ENCODE measurements at places on chromosomes 2 and 18.

DNA sequence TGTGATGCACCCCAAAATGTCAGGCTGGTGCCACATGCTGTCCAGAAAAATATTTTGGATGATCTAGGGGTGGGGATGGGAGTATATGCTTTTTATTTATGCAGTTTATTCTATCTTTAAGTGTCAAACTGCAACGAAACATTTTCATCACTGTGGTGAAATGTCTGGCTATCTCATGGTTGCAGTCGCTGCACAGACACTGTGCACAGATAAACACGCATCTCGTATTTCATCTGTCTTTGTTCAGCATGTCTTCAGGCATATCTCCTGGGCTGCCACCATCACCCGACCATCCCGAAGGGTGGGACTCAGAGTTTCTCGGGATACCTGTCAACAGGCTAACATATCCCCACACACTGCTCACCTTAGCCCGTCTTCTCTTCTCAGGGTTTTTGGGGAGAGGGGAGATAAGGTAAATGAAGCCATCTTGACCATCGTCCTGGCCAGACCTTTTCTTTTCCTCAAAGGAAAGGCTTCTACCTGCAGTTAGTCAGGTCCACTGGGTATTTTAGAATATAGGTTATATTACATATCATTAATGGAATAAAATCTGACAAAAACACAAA is 80.7 kb upstream of the NABP1 start:
- DNase-seq = no peak

DNA sequence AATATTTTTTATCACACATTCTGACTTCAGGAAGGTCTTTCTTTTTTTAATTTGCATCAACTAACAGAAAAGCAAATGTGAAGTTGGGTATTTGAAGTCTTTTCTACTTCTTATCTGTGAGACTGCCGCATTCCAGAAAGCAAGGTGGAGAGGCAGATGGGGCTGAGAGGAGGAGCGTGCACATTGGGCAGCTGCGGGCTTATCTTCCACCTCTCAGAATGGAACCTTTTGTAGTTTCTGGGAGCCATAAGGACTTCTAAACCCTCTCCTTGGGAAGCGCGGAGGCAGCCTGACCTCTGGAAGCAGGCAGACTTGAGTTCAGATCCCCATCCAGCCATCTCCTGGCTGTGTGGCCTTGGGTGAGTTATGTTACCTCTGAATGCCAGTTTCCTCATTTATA is 3.9 kb downstream of the MAPRE3 start:
- no peak for DNase-seq

GRCh38 chr2:111534910-111535352 is 349.1 kb downstream of the ANAPC1 start:
- no peak for DNase-seq

DNA sequence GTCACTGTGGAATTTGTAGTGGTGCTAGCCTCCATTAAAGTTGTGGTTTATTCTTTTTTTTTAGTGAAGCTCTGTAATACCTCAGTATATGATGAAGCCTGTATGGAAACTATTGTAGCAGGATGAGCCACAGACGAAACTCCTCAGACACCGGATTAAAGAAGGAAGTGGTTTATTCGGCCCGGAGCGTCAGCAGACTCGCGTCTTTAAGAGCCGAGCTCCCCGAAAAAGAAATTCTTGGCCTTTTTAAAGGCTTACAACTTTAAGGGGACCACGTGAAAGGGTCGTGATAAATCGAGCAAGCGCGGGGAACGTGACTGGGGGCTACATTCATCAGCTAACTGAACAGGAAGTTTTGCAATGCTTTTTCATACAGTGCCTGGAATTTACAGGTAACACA is 8.1 kb upstream of the CCL20 start:
- DNase-seq = no peak

DNA sequence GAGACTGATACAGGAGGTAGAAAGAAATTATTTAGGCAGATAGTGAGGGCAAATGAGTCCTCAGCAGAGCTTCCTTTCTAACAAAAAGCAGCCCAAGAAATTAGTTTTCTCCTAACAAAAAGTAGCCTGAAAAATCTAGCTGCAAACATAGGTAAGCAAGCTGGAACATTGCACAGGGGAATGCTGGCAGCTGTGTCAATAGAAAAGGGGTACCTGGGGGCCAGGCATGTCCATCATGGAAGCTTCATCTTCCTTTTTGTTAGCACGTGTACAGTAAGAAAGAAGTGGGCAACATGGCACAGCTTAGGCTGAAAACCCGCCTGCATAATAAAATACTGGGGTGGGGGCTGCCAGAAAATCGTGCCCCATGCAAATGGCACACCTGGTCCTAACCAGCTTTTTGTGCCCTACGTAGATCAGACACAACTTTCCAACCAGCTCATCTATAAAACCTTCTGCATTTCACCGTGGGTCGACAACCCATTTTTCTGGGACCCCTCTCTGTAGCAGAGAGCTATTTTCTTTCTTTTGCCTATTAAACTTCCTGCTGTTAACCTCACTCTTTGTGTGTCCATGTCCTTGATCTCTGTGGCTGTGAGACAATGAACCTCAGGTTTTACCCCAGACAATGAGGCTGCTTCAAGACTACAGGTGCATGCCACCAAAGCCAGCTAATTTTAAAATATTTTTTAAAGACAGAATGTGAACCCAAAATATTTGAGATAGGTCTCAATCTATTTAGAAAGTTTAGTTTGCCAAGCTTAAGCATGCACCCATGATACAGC is 6.6 kb upstream of the MTHFD2 start:
- no peak for DNase-seq

- no peak for DNase-seq
These were observed 142.3 kb downstream of the ABCA12 start for GRCh38 chr2:214995926-214996670.

- no peak for DNase-seq
These were observed 44.3 kb upstream of the CAB39 start for GRCh38 chr2:230668184-230668938.

DNA sequence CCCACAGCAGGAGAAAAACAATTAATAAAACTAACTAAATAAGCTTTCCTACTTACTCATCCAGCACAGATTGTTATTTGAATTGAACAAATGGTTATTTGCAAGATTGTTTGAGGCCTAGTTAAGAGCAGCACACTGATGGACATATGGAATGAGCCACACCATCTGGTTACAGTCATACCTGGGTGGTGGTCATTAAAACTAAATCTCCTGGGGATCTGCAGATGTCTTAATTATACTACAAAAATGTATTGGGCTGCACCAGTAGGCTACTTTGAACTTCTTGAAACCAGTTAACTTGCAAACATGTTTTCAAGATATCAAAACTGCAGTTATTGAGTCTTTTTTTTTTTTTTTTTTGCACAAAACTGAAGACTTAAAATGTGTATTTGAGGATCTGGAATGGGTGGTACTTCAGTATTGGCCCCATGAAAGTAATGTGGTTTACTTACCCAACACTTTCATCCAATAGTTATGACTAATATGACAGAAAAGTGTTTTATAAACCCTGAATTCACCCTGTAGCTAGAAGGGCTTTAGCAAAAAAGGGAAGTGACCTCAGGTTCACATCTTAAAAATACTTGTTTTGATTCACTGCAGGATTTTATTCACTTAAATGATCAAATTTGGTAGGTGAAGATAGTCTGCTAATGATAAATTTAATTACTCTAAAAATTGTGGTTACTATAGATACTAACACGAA is 10.8 kb downstream of the AGFG1 start:
- no peak for DNase-seq

GRCh38 chr2:111041398-111042202 is 79.1 kb upstream of the BCL2L11 start:
- DNase-seq = no peak

DNA sequence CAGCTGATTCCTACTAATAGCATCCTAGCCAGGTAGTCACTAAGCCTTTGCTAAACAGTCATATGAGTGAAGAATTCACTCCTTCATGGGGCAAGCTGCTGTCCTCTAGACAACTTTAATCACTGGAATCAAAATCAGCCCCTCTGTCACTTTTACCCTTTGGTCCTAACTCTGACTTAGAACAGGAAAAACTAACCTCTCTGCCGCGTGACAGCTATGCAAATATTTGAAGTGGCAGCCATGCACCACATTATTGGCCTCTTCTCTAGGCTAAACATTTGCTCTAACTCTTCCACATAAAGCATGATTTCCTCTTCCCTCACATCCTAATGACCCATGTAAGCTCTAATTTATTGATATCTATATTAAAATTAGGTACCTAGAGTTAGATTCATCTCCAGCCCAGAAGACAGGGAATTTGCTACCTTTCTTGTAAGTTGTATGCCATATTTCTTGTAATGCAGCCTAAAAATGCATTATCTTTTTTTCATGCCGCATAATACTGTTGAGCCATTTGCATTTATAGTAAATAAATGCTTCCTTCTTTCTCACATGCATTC is 12.8 kb upstream of the ONECUT2 start:
- no peak for DNase-seq

- no peak for DNase-seq
These were observed 2.7 kb upstream of the BCL11A start for GRCh38 chr2:60556175-60556574.

DNA sequence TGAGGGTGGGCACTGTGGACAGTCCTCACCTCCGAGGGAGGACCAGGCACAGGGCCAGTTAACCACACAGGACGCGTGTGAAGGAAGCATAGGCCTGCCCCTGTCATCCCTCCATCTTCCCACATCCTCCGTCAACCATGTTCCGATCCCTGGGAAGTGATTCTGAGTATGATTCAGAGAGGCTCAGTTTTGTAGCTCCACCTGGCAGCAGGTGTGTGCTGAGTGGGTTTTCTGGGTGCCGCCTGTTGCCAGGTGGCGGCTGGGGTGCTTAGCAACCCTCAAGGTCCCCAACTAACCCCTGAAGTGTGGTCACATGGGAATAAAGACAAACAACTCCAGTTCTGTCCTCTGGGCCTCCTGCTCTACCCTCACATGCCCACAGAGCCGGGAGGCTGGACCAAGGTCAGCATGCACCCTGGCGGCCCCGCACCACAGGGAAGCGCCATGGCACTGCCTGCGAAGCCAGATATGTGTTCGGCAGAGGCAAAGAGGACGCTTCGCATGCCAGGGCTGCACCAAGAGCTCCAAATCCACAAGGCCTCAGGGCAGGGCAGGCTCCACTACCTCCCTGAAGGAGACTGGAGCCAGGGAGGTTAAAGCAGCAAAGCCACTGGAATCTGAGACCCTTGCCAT is 60.0 kb downstream of the ADCY3 start:
- DNase-seq = no peak

- DNase-seq = no peak
These were observed 54.3 kb downstream of the THOC1 start for GRCh38 chr18:213505-213904.

DNA sequence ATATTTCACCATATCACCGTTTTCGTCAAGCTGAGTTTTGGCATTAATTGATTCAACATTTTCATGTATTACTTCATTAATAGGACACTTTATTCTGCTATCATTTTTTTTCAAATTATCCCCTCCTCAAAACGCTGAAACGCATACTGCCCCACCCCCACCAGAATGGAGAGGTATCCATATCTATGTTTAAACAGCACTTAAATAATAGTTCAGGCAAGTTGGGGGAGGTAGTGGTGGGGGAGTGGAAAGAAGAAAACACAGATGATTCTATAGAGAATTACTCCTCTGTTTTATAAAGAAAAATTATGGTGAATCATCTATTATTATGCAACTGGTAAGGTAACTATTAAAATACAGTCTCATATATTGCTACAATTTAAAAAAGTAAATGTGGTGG is 314.4 kb upstream of the ZEB2 start:
- no peak for DNase-seq

DNA sequence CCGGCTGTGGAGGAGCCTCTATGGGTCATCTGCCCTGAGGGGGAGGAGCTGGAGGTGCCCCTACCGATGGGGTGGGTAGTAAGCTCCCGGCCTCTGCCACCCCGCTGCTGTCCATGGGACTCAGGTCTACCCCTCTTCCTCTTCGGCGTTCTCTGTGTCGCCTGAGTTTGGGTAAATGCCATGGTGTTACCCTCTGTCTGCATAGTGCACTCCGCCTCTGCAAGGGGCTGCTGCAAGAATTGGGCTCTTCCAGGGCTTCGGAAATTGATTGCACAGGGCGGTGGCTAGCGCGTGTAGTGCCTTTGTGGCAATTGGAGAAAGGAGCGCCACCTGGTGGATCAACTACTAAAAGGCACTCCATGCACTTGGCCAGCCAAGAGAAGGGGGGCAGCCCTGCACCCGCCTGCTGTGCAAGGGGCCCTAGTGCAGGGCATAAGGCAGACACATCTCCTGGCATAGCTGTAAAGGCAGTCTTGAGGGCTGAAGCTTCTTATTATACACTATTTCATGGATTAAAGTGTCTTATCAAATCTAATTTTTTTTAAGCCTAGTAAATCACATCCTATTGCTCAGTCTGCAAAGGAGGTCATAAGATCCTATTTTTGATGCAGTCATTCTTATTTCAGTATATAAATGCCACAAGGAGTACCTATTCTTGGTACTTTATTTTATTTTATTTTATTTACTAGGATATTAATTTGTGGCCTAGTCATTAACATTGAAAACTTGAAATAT is 308.9 kb downstream of the PDE11A start:
- DNase-seq = peak; percentile 50

DNA sequence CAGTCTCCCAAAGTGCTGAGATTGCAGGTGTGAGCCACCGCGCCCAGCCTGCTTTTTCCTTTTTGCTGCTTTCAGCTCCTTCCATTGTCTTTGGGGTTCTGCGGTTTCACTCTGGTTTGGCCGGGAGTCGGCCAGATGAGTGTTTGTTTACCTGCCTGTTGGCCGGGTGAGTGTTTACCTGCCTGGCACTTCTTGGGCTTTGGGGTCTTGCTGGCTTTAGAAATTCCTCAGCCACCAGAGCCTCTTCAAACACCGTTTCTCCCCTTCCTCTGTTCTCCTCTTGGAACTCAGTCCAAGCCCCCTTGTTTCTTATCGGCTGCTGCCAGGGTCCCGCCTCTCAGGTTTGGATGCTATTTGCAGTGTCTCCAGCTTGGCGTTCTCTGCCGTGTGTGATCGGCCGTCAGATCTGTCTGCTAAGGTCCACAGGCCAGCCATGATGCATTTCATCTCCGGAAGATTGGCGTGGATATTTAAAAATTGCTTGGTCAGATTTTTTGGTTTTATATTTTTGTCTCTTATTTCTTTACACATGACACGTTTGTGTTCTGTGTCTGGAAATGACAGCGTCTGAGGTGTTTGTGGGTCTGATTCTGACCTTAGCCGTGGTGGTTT is 14.2 kb upstream of the GAL3ST2 start:
- no peak for DNase-seq

GRCh38 chr18:42706029-42706608 is 409.4 kb downstream of the RIT2 start:
- no peak for DNase-seq

- DNase-seq = no peak
These were observed 627 bp downstream of the CDCA7 start for GRCh38 chr2:173355132-173355865.
